ENCODE measurements at places on chromosomes 6 and 20.

GRCh38 chr6:41100871-41101287, 28.1 kb downstream of the NFYA start:
- no peak for DNase-seq

GRCh38 chr20:32526541-32526940, 58.6 kb downstream of the NOL4L start:
- DNase-seq: no peak

DNA sequence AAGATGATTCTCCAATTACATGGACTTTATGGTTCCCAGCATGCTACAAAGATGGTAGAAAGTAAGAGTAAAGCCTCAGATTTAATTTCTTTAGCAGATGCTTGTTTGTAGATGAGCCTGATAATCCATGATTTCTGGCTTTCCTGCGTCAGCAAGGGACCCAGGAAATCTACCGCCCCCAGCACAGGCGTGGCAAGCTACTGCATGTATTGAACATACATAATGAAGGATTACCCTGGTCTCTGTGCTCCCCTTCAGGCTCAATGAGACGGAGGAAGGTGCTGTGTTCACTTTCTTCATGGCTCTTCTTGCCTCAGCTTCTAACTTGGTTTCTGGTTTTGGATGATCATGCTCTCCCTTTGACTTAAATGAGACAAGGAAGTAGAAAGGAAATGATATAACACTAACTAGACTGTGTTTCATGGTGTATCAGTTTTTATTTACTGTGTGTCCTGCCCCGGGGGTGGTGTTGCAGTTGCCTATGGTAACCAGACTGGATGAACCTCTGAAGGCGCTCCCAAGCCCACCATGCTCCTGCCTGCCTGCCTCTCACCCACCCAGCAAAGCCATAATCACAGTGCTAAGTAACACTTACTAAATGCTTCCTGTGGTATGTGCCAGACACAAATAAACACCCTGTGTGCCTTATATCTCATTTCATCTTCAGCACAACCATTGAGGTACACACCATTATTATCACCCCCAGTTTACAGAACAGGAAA, 17.9 kb downstream of the GCM1 start:
- DNase-seq: no peak

DNA sequence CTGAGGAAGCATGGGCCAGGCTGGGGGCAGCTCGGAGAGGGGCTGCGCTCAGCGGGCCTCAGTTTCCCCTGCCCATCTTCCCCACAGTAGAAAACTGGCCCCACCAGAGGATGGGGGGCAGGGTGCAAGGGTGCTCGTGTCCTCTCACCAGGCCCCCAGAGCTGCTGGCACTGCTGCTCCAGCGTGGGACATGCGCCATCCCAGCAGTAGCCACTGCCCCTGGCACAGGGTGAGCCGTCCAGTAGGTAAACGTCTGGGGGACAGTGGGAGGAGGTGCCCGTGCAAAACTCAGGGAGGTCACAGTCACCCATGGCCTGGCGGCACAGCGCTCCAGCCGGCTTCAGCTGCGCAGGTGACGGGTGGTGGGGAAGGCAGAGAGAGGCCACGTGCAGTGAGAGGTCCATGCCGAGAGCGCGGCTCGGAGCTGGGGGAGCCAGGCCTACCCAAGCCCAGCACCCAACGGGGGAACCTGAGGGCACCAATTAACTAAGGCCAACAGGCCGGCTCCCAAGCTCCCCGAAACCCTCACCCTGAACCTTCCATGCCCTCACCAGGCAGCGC, 8.9 kb upstream of the GFRA4 start:
- no peak for DNase-seq

DNA sequence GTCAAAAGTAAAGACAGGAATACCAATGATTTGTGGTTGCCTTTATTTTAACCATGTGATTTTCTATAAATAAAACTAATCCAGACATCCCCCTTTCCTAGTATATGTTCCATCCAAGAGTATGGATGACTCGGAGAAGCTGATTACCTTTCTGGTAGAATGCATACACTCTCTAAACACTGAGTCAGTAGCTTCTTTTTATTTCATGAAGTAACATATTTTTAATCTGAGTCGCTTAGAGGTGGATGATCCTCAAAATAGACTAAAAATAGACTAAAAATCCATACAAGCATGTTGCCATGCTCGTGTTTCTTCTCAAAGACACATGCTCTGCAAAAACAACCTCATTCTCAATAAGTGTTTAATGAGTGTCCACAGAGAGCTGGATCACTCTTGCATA, 263.7 kb downstream of the COL12A1 start:
- no peak for DNase-seq

All from NCI-H1105 (cell line).